ENCODE measurements at places on chromosomes 12 and 14.

- DNase-seq: no peak
Measured at GRCh38 chr12:85385406-85385805, 105.4 kb downstream of the ALX1 start.

DNA sequence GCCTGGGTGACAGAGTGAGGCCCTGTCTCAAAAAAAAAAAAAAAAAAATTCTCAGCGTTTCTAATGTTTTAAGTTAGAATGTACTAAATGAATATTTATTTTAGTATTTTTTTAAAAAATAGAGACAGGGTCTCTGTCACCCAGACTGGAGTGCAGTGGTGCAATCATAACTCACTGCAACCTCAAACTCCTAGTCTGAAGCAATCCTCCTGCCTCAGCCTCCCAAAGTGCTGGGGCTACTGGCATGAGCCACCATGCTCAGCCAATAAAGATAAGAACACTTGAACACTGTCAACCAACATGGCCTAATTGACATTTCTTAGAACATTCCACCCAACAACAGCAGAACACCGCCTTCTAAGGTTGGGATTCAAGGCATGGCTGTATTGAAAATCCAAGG, 5.1 kb upstream of the DYNC1H1 start:
- no peak for DNase-seq

- DNase-seq: no peak
Measured at GRCh38 chr14:70838076-70838475, 28.8 kb upstream of the MAP3K9 start.

GRCh38 chr12:49789992-49790391, 38.2 kb downstream of the NCKAP5L start:
- DNase-seq: no peak

- DNase-seq: no peak
Measured at GRCh38 chr14:74195623-74196022, 43.6 kb upstream of the VSX2 start.
